Stimulated activated CD8-positive, alpha-beta memory T cell treated with anti-CD3 and anti-CD28 coated beads, Interleukin-4, amount 100 ng/mL, for 24 hours (primary cell): ENCODE measurements at places on chromosomes 1 and 21.

GRCh38 chr1:13769212-13769611, 69.2 kb downstream of the PRDM2 start:
- DNase-seq, result no peak

DNA sequence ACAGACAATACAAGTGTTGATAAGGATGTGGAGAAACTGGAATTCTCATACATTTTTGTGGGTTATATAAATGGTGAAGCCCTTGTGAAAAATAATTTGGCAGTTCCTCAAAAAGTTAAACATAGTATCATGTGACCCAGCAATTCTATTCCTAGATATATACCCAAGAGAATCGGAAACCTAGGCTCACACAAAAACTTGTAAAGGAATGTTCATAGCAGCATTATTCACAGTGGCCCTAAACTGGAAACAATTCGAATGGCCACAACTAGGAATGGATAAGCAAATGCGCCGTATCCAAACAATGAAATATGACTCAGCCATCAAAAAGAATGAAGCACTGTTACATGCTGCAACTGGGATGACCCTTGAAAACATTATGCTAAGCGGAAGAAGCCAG, 3.9 kb upstream of the CD247 start:
- no peak for DNase-seq

- DNase-seq, result no peak
Measured at GRCh38 chr1:71862756-71863155, 419.6 kb downstream of the NEGR1 start.

GRCh38 chr1:56584910-56585528, 5.7 kb upstream of the PLPP3 start:
- no peak for DNase-seq

- DNase-seq, result peak; percentile 33
Measured at GRCh38 chr1:101239095-101240040, 2.5 kb downstream of the S1PR1 start.
